Right ventricle myocardium superior (tissue), 1 donor: ENCODE measurements at places on chromosomes 7 and 10. TPM values are rescaled to one million over a fixed set of nuclear protein-coding genes. Genes with fewer than 3 reads are reported as not detected.
A peak's percentile ranks its signal among the peaks of the same experiment; 100 is the strongest.

The AASS gene
- 18.6 TPM for total RNA-seq

GRCh38 chr10:77869626-77870420, 56.7 kb downstream of the DLG5 start:
- DNase-seq: no peak

The HTRA1 gene
- total RNA-seq: 40.9 TPM

DNA sequence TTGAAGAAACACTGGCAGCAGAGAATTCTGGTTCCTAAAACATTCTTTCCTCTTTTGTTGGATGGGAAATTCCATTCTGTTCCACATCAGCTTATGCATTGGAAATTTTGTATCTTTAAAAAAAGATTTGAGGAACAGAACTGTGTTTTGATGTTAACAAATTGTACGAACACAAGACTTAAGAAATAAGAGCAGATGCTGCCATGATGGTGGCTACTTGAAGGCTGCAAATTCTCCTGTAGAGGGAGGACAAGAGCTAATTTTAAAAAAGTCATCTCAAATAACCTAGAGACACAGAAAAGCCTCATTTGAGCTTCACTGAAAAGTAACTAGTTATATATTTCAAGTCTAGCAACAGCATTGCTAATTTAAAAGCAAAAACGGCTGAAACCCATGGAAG, 29.8 kb downstream of the NDUFB2 start:
- DNase-seq: no peak

- DNase-seq: peak; percentile 46
Measured at GRCh38 chr7:106371629-106372028, 86.8 kb upstream of the NAMPT start.

DNA sequence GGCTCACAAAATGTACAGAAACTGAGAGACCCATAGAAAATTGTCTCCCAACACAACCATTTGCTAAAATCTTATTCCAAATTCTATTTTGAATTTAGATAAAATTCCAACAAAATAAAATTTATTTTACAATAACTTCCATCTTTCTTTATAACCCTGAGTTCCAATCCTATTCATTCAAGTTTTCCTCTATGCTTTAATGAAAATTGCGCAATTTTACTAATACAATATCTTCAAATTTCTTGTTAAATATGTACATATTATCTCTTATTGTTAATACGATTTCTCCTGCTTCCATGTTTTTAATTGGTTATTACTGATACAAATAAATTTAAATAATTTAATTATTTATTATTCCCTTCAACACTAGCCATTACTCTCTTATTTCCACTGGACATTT, 645.2 kb upstream of the COBL start:
- no peak for DNase-seq

The BAMBI gene
- 13.2 TPM for total RNA-seq

- no peak for DNase-seq
Measured at GRCh38 chr10:70590655-70591416, 11.7 kb downstream of the PRF1 start.

The RGR gene
- total RNA-seq: 1.7 TPM

DNA sequence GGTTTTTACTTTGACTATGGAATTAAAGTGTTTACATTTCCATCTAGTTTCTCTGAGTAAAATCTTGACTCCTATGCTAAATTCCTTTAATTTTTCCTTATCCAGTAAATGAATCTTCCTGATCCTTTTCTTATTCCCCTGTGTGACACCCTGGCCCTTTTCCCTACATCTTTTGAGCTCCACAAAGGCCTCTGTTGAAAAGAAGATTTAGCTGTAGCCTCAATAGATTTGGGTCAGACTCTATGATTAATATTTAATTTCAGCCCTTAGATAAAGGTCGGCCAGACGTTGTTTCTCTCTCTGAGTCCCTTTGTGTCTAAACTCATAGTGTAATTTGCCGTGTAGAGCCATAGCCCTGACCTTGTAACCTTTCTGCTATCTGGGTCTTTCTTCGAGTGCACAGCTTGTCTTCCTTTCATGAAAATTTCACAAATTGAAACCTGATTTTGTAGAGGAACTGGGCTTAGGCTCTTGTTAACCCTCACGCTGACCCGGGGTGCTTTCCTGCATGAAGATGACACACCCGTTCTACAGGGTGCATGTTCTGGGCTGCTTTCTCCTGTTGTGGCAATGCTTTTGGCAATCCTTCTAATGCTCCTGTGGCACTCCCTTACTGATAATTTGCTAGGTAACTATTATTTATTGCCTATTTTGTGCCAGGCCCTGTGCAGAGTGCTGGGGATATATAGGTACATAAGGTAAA, 21.2 kb downstream of the LSMEM1 start:
- DNase-seq: no peak

The FAM13C gene
- total RNA-seq: 5.9 TPM

- no peak for DNase-seq
Measured at GRCh38 chr10:77865580-77866324, 60.8 kb downstream of the DLG5 start.

The WDR86 gene
- 0.48 TPM for total RNA-seq

GRCh38 chr7:90412458-90413184, 9.4 kb downstream of the CLDN12 start:
- DNase-seq: no peak

DNA sequence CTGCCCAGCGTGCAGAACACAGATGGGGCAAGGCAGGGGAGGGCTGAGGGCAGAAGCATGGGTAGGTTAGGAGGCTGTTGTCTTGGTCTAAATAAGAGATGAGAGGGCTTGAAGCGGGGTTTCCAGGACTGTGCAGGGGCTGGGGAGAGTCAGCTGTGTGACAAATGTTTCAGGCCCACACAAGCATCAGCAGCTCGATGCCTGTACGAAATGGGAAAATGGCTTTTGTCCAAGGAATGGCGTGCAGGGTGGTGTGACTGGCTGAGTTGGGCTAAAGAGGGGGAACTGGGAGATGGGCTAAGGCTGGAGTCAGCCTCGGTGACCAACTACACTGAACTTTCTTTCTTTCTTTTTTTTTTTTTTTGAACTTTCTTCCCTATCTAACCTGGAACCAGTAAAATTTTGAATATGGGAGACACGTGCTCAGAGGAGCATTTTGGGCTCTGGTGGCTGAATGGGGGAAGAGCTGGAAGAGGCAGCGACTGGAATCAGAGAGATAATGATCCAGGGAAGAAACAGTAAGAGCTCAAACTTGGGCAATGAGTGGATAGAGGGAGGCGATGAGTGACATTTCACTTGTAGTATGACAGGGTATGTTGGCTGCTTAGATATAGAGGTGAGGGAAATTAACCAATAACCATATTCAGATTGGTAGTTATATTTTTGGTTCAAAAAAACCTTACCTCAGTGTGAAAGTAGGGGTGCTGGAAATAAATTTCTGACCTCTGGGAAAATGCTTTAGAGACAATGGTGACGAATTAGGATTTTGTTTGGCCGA, 10.2 kb upstream of the EPHA1 start:
- DNase-seq: no peak

DNA sequence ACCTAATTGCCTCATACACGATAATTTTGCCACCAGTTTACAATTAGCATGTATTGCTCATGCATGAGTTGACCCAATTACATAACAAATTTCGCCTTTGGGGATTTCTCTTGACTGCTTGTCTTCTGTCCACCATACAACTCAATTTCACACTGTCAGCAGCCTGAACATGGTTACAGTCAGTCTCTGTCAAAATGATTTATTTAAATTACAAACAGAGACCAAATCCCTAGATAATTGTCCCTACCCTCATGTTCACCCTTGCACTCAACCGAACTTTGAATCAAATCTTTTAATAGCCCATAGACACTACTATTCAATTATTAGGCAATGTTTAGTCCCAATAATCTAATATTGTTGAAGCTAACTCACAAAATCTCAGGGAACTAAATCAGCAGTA, 59.7 kb upstream of the NEBL start:
- no peak for DNase-seq

GRCh38 chr10:71802715-71803488, 29.6 kb upstream of the VSIR start:
- no peak for DNase-seq

The CPA1 gene
- not detected for total RNA-seq

- no peak for DNase-seq
Measured at GRCh38 chr10:78565841-78566240, 502.9 kb upstream of the ZMIZ1 start.

The MAGI2 gene
- 3.9 TPM for total RNA-seq

DNA sequence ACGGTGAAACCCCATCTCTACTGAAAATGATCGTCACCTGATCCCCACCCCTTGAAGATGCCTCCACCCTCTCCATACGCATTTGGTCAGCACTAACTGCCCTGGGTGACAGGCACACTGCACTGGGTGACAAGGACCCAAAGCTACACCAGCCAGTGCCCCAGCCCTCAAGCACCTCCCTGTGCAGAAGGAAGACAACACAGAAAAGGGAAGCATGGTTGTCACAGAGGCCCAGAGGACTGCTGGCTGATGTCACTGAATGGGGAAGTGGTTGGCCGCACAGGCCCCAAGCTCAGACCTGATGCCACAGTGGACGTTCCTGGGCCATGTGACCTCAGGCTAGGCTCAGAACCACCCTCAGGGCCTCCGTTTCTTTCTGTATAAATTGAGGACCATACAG, 4.2 kb upstream of the PILRA start:
- DNase-seq: peak; percentile 84

DNA sequence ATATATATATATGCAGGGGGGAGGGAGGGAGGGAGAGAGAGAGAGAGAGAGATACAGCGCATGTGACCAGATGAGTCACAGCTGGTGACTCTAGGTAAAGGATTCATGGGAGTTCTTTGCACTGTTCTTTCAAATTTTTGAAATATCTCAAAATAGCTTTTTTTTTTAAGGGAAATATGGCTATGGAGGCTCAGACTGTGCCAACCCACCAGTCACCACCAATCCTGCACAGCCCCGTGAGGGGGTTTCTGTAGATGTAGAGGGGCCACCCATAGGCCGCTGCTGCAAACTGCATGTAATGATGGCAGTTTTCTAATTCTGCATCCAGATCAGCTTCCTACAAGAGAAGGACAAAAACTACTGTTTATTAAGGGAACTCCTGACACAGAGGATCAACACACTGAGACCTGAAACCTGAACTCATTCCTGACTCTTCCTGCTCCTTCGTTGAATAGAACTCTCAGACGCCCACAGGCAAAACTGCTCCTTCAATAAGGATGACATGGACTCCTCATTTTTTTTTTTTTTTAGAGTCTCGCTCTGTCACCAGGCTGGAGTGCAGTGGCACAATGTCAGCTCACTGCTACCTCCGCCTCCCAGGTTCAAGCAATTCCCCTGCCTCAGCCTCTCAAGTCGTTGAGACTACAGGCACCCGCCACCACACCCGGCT, 17.3 kb downstream of the DAGLB start:
- DNase-seq: no peak

The PDE1C gene
- total RNA-seq: 181 TPM

- DNase-seq: no peak
Measured at GRCh38 chr7:158572000-158572828, 15.4 kb downstream of the PTPRN2 start.
